ENCODE measurements at places on chromosomes 16 and 17.

- no peak for DNase-seq
These were observed 50.8 kb upstream of the CDR2 start for GRCh38 chr16:22425036-22425801.

- no peak for DNase-seq
These were observed 92.1 kb upstream of the HLF start for GRCh38 chr17:55172612-55173011.

DNA sequence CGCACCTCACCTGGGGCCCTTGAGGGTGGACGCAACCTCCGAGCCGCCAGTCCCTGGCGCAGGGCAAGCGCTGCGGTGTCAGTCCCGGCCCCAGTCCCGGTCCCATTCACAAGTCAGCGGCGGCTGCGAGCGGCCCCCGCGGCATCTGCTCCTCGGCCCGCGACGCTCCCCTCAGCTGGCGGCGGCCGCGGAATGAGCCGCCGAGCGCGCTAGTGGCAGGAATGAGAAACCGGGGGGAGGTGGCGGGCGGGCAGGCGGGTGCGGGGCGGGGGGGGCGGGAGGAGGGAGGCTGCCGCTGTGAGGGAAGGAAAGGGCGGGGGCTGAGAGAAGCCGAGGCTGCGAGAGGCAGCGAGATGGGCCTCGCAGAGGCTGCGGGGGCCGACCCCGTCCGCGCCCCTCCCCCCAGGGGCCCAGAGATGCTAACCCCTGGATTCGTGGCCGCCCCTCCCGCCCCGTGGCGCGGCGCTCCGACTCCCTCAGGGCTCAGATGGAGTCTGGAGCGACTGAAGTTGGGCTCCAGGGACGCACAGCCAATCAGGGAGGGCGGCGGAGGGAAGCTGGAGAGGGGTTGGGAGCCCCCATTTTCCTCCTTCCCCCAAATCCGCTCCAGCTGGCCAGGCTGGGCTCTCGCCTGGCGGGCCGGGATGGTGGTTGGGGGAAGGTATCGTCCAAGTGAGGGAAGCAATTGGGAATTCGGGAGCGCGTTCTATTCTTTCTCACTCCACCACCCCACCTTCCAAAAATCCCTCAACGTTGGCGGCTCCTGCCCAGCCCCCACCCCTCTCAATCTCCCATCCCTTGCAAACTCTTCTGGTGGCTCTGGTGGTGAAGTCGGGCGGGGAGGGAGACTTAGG, at the start of gene CDH11:
Gene CDH11, minus strand, starts transcription at position 194 of the 854 bp plus-strand sequence. CDS start 117,194 bp downstream, outside the sequence.
- no peak for DNase-seq

- DNase-seq, result no peak
These were observed 199.9 kb downstream of the MAF start for GRCh38 chr16:79400462-79401149.

GRCh38 chr17:75225016-75225415, 19.5 kb downstream of the NUP85 start:
- DNase-seq, result no peak

DNA sequence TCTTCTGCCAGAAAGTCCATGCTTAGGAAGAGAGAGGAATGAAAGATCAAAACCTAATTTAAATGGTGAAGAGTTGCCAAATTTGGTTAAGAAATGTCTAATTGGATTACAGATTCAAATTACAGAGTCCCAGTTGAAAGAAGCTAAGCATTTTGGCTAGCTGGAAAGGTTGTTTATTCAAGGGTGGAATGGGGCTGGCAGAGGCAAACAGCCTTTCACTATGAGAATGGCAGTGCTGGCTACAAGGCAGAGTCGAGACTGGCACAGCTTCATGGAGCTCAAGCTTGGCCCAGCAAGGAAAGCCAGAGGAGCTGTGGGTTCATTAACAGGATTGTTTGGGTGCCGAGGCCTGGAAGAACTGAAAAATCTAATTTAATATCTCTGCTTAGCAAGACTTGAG, 13.6 kb downstream of the MAP3K3 start:
- no peak for DNase-seq

GRCh38 chr17:13266606-13267005, 248.8 kb upstream of the ELAC2 start:
- DNase-seq, result no peak

- no peak for DNase-seq
These were observed 5.5 kb downstream of the DOK4 start for GRCh38 chr16:57480754-57481230.

GRCh38 chr16:82088483-82088882, 53.4 kb downstream of the HSD17B2 start:
- DNase-seq, result no peak

GRCh38 chr16:7449306-7449705, 116.7 kb downstream of the RBFOX1 start:
- no peak for DNase-seq

DNA sequence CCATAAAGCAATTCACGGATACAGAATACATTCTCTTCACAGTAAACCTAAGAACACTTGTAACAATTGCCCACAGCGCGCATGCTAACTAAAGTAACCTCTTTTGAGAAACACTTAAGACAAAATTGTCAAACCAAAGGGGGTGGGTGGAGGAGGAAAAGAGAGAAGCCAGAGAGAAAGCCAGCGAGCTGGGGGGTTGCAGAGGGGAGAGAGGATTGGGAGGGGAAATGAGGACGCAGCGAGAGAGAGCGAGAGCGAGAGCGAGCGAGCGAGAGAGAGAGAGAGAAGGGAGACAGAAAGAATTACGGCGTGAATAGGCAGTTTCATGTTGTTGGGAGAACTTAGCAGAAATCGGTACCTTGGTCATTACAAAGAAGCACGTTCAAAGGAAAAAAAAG, 1.6 kb upstream of the HOXB7 start:
- DNase-seq, result no peak

DNA sequence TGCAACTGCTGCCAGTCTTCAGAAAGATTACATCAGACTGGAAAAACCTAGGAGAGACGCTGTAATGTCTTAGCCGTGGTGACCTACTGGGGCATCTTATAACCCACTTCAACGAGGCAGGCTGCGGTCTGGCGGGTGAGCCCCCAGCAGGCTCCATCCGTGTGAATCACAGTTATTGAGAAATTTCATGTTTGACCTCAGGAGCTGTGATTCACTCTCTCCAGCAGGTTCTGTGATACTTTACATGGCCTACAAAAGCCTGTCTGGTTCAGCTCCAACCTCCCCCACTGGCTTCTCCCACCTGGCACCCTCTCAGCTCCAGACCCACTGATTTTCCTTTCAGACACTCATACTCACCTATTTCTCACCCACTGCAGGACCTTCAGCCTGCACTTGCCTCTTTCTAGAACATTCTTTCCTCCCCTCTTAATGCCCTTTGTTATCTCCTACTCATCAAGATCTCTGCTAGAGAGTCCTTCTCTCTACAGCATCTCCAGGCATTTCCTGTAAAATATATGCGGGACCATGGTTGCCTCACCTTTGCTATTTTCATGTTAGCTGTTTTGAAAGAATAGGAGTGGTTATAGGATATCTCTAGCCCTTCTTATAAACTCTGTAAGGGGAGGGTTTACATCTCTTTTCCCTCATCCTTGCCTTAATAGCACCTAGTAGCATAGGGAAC, 227.9 kb downstream of the MAF start:
- no peak for DNase-seq

GRCh38 chr17:7502987-7503386, 18.8 kb downstream of the POLR2A start:
- DNase-seq, result no peak

DNA sequence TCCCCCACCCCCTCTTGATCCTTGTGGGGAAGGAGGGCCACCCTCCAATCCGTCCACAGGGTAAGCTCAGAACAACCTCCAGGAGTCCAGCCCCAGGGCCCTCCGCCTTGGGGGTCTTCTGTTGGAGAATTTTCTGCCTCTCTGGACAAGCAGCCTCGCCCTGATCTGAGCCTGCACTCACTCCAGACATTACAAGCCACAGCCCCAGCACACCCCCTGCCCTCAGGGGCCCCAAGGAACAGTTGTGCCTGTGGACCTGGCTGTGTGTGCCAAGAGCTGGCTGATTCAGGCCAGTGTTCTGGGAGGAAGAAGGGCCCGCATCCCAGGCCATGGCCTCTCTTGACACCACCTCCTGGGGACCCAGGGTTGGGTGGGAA, 477 bp upstream of the ARHGAP27 start:
- no peak for DNase-seq

GRCh38 chr17:33120103-33120502, 128.5 kb downstream of the SPACA3 start:
- no peak for DNase-seq

- no peak for DNase-seq
These were observed 1144.9 kb upstream of the GOT2 start for GRCh38 chr16:59878999-59879398.

DNA sequence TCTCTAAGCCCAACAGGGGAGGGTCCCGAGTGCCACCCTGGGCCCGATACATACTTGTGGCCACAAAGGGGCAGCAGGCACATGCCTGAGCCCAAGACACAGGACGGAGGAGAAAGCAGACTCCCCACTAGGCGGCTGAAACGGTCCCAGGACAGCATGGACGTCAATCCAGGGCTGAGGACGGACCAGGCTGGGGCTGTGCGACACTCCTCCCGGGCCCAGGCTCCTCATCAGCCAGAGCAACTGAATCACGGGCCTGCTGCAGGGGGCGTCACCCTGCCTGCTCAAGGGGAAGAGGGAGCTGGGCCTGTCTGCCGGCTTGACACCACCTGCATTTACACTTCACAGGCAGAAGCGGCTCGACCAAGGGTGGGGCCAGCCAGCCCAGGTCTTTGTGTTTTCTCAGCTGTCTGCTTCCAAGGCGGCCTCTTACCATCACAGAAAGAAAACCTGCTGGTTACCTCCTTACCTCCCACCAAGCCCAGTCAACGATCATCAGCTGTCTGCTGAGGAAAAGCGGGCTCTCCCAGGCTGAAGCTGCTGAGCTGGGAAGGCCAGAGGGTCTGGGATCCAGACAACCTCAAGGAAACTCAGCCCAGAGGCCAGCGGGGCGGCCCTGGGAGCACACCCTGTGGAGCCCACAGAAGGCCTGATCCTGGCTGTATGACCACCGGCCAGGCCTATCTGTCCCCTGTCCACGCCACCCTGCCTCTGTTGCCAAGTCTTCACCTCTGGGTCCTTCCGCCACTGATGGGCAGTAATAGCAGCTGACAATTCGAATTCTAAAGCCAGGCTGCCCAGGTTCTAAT, 26.4 kb downstream of the KIFC3 start:
- DNase-seq, result peak; percentile 18
